ENCODE measurements at places on chromosomes 2 and 18.

DNA sequence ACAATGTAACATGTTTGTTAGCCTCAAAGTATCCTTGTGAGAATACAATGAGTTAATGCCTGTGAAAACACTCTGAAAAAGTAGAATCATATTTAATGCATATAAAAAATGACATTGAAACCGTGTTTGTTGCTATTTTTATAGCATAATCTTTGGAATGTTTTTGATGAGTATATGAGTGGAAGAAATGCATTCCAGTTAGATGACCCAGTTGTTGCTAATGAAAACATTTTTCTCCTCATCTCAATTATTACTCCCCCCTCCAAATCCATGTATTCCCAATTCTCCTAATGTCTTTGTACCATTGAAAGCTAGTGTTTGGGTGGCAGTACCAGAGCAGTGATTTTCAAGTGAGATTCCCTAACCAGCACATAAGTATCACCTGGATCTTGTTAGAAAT is 67.1 kb upstream of the DSEL start:
- DNase-seq, result peak; percentile 24
- no peaks in the 10 kb centered on the region for H3K36me3 ChIP-seq
- H3K27me3 ChIP-seq, result no peaks in the 10 kb centered on the region
- H3K4me3 ChIP-seq, result no peak overlapping the region
- no peaks in the 10 kb centered on the region for H3K4me1 ChIP-seq

- DNase-seq, result no peak
- no peaks in the 10 kb centered on the region for H3K27me3 ChIP-seq
- H3K36me3 ChIP-seq, result no peaks in the 10 kb centered on the region
- no peaks in the 10 kb centered on the region for H3K4me1 ChIP-seq
These were observed 46.7 kb upstream of the FOXI3 start for GRCh38 chr2:88499204-88499603.

DNA sequence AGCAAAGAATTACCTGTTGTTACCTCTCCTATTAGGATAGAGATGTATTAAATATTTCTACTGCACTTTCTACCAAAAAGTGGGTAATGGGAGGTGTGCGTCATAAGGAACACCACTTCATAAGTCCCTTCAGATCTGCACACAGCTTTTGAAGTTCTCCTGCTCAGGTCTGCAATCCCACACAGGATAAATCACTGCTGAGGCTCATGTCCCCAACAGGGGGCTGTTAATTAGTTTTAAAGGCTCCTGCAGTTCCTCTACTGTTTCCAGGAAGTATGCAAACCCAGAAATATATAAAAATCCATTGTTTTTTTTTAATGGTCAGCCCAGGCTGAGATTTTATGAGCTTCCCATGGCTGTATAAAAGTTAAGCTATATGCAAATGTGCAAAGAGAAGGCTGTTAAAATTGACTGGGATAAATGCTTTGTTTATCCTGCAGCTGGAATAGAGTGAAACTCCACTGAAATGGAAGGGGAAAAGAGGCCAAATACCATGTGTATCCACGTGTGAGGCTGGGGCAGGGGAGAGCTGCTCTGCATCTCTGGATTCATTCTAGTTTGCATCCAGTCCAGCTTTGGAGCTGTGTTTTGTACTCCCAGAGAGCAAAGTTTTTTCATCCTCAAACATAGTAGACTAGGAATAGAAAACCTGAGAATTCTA is 903.7 kb downstream of the TDRD15 start:
- no peak overlapping the region for H3K27ac ChIP-seq
- no peaks in the 10 kb centered on the region for H3K27me3 ChIP-seq
- no peaks in the 10 kb centered on the region for H3K36me3 ChIP-seq
- peak; percentile 62 for DNase-seq
- no peak overlapping the region for H3K4me3 ChIP-seq

GRCh38 chr2:137020452-137021196 is 255.3 kb downstream of the THSD7B start:
- no peak for DNase-seq
- H3K4me3 ChIP-seq, result no peak overlapping the region
- H3K4me1 ChIP-seq, result no peaks in the 10 kb centered on the region
- H3K27me3 ChIP-seq, result no peaks in the 10 kb centered on the region

GRCh38 chr18:77949355-77949973 is 699.8 kb downstream of the GALR1 start:
- H3K27ac ChIP-seq, result no peak overlapping the region
- no peaks in the 10 kb centered on the region for H3K27me3 ChIP-seq
- H3K4me3 ChIP-seq, result no peak overlapping the region
- no peaks in the 10 kb centered on the region for H3K4me1 ChIP-seq
- DNase-seq, result no peak

DNA sequence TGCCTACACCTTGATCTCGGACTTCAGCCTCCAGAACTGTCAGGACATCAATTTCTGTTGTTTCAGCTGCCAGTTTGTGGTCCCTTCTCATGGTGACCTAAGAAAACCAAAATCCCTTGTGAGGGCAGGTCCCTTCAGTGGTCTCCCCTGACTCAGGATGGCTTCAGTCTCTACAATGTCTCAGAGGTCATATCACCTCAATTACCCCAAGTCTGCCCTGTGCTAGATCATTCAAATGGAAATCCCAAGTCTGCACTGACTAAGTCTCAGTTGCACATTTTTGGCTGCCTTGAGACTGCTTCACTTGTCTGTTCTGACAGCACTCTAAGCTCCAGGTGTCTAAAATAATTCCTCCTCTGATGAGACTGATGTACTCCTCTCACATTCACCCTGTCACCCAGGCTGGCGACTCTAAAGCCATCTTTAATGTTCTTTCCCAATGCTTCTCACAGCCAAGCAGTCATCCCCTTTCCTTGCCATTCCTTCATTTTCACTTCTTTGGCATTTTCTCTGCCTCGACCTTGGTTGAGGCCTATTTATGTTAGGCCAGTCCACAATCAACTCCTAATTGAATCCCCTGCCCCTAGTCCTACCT is 470.8 kb downstream of the DLGAP1 start:
- no peak overlapping the region for H3K4me3 ChIP-seq
- H3K36me3 ChIP-seq, result no peaks in the 10 kb centered on the region
- H3K4me1 ChIP-seq, result no peaks in the 10 kb centered on the region

DNA sequence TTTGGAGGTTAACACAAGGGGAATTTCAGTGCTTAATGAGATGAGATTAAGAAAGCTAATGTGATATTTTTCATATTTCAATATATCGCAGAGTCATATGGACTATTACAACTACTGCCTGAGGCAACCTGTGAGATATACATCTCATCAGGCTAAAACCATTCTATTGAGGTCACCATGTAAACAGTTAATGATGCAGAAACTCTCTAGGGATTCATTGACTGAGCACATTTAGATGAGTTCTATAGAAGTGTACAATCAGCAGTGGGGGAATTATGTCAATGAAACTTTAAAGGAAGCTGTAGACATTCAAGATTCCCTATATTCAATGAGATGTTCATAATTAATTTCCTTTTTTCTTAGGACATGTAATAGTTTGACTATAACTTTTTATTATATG is 687.4 kb upstream of the SYT4 start:
- H3K27me3 ChIP-seq, result no peaks in the 10 kb centered on the region
- H3K36me3 ChIP-seq, result no peaks in the 10 kb centered on the region
- no peak for DNase-seq

- H3K4me3 ChIP-seq, result no peak overlapping the region
- H3K4me1 ChIP-seq, result peaks cover 41% of the 10 kb centered on the region
- no peaks in the 10 kb centered on the region for H3K27me3 ChIP-seq
- DNase-seq, result no peak
- no peaks in the 10 kb centered on the region for H3K36me3 ChIP-seq
These were observed 1.3 kb upstream of the TOGARAM2 start for GRCh38 chr2:28979576-28980366.

- peaks cover 13% of the 10 kb centered on the region for H3K36me3 ChIP-seq
- H3K27me3 ChIP-seq, result no peaks in the 10 kb centered on the region
- no peak overlapping the region for H3K27ac ChIP-seq
These were observed 15.1 kb downstream of the SLC4A5 start for GRCh38 chr2:74328074-74328473.

DNA sequence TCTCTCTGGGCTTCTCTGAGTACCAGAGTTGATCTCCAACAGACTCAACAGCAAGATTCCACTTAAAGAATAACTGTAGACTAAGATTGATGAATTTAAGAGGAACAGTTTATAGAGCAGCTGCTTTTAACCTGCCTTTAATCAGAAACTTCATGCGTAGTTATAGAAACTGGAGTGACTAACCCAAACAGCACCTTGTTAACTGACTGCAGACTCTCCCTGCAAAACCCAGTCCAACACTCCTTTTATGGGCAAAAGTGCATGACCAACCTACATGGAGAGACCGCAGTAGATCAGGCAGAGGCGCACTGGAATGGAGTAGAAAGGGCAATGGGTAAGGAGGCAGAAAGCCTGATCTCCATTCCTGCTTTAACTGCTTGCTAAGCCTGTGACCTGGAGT is 110.6 kb downstream of the NRP2 start:
- no peaks in the 10 kb centered on the region for H3K27me3 ChIP-seq
- H3K36me3 ChIP-seq, result peaks cover 2% of the 10 kb centered on the region
- no peak overlapping the region for H3K4me3 ChIP-seq
- no peak for DNase-seq
- no peaks in the 10 kb centered on the region for H3K4me1 ChIP-seq

DNA sequence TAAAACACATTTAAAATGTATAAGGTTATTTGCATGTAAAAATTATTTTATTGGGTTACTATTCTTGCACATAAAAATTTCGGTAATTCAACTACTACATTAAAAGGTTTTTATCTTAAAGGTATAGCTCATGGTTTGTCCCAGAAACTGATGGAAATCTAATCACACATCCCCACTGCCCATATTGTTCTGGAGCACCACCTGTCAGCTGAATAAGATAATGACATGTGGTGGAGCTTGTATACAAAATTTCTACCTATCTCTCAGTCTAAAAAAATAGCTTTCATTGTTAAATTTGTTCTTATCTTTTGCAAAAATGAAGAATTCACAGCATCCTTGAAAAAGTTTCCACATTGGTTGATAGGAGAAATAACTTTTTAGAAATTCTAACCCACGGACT is 18.3 kb downstream of the ERBB4 start:
- H3K36me3 ChIP-seq, result no peaks in the 10 kb centered on the region
- DNase-seq, result peak; percentile 30
- H3K4me3 ChIP-seq, result no peak overlapping the region

GRCh38 chr18:24853076-24853475 is 392.6 kb downstream of the HRH4 start:
- H3K27me3 ChIP-seq, result no peaks in the 10 kb centered on the region
- H3K27ac ChIP-seq, result no peak overlapping the region
- H3K4me3 ChIP-seq, result no peak overlapping the region

DNA sequence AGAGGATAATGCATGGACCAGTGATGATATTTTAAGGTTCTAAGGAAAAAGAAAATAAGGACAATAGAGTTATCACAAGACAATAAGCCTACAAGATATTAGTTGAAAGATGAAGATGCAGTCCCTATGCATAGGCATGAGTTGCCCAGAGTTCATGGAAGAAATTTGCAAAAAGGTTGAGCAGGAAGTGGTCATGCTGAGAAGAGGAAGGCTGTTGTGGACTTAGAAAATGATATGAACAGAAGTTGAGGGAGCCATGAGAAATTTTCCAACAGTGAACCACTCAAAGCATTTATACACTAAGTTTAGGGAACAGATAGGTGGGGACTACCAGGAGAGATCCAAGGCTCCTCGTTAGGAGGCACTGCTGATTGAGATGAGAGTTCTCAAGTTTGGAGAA is 3.5 kb downstream of the OSBPL6 start:
- peaks cover 18% of the 10 kb centered on the region for H3K27me3 ChIP-seq
- no peaks in the 10 kb centered on the region for H3K36me3 ChIP-seq
- no peak overlapping the region for H3K27ac ChIP-seq
- no peak overlapping the region for H3K4me3 ChIP-seq
- no peak for DNase-seq

GRCh38 chr18:77530732-77531131 is 281.1 kb downstream of the GALR1 start:
- H3K27ac ChIP-seq, result no peak overlapping the region
- H3K4me3 ChIP-seq, result no peak overlapping the region
- no peak for DNase-seq
- H3K36me3 ChIP-seq, result no peaks in the 10 kb centered on the region
- no peaks in the 10 kb centered on the region for H3K4me1 ChIP-seq

GRCh38 chr2:56571074-56571473 is 387.3 kb downstream of the CCDC85A start:
- H3K27ac ChIP-seq, result no peak overlapping the region
- H3K36me3 ChIP-seq, result no peaks in the 10 kb centered on the region
- no peak for DNase-seq
- no peak overlapping the region for H3K4me3 ChIP-seq
- H3K27me3 ChIP-seq, result no peaks in the 10 kb centered on the region
- H3K4me1 ChIP-seq, result no peaks in the 10 kb centered on the region

DNA sequence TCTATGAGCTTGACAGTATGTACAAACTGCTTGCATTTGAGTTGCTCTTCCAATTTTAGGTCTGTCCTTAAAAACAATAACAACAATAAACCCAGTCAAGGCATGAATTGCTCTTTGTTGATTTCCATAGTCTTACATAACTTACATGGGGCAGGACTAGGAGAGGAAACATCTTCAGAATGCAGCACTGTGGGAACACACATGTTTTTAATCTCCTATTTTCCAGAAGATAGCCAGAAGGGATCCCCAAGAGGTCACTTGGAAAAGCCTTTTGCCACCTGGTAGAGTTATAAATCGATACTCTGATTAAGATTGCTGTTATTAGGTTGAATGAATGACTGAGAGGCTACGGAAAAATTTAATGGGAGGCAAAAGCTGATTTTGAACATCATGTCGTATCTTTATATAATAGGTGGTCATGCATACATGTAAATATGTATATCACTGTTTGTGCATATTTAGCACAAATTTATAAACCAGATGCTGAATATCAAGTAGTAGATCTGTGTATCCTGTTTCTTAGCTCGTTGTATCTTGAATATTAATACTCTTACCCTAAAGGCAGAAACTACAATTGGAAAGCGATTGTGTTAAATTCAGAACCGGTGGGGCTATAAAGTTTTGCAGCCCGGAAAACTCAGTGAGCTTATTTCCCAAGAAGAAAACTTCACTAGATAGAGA is 479.4 kb upstream of the TCF4 start:
- DNase-seq, result peak; percentile 92
- no peaks in the 10 kb centered on the region for H3K36me3 ChIP-seq
- H3K27ac ChIP-seq, result peak overlapping the region; percentile 85
- no peak overlapping the region for H3K4me3 ChIP-seq
- no peaks in the 10 kb centered on the region for H3K27me3 ChIP-seq

GRCh38 chr18:25873833-25874232 is 216.6 kb downstream of the SS18 start:
- no peaks in the 10 kb centered on the region for H3K36me3 ChIP-seq
- H3K4me3 ChIP-seq, result no peak overlapping the region
- H3K27ac ChIP-seq, result no peak overlapping the region
- no peak for DNase-seq
- no peaks in the 10 kb centered on the region for H3K27me3 ChIP-seq

DNA sequence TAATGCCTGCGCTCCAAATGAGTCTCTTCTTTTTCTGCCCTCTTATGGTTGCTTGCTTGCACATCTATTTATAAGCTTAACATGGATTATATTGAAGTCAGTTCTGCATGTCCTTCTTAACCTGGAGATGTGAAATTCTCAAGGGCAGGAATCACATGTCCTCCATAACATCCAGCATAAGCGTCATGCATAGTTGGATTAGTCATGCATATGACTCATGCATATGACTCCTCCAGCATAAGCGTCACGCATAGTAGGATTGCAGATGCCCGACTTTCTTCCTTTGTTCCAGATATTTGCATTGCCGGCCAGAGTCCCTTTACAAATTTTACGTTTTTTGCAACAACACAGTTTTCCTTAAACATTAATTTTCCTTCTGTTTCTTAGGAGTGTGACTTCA is 308.6 kb downstream of the TGIF1 start:
- no peak overlapping the region for H3K4me3 ChIP-seq
- DNase-seq, result no peak
- no peaks in the 10 kb centered on the region for H3K27me3 ChIP-seq
- H3K36me3 ChIP-seq, result no peaks in the 10 kb centered on the region
- no peaks in the 10 kb centered on the region for H3K4me1 ChIP-seq
